ENCODE measurements at places on chromosomes 3 and 15. TPM values are rescaled to one million over a fixed set of nuclear protein-coding genes. Genes with fewer than 3 reads are reported as not detected.

The TIMP4 gene
- 13.6 TPM for total RNA-seq

The CDHR4 gene
- 0.17 TPM for total RNA-seq

The KCNMB3 gene
- 1.7 TPM for total RNA-seq

The RLBP1 gene
- 0.13 TPM for total RNA-seq

The MKRN3 gene
- 1.6 TPM for total RNA-seq

The ENTPD3 gene
- total RNA-seq, result 0.03 TPM

The PSMD2 gene
- 288 TPM for total RNA-seq

The VIPR1 gene
- 1.7 TPM for total RNA-seq

The GOLGA6A gene
- total RNA-seq, result 0.12 TPM

The MOBP gene
- total RNA-seq, result not detected
